ENCODE measurements at places on chromosomes 3 and 15.

DNA sequence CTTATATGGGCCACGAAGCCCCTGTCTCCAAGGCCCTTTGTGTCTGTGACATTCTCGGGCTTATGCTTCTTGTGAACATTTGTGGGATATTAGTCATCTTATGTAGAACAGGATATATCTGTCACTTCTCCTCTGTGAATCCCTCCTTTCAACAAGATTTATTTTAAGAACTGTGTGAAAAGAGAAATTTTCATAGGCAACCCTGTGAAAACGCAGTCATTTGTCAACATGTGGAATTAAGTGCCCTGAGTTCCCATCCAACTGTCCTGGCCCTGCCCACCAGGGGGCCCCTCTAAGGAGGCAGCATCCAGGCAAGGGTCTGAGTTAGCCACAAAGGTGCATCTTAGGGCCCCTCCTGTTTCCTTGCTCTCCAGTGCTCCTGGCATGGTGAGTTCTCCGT, 76.8 kb upstream of the CHRNA7 start:
- no peak for DNase-seq

- no peak for DNase-seq
These were observed 5.4 kb downstream of the NBEAL2 start for GRCh38 chr3:46984591-46985459.

DNA sequence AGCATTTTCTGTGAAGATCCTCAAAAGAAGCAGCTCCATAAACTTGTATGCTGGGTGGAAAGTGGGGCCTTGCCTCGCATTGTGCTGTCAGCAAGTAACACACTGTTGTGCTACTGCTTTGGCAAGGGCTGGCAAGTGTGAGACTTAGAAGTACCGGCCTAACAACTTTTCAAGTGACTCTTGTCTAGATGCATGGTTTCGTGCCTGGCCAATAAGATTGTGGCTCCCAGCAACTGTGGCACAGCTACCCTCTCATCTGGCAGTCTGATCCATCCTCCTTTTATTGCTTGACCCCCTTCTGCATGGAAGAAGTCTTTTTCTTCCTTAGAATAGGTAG, 79.4 kb upstream of the VEPH1 start:
- DNase-seq, result no peak

DNA sequence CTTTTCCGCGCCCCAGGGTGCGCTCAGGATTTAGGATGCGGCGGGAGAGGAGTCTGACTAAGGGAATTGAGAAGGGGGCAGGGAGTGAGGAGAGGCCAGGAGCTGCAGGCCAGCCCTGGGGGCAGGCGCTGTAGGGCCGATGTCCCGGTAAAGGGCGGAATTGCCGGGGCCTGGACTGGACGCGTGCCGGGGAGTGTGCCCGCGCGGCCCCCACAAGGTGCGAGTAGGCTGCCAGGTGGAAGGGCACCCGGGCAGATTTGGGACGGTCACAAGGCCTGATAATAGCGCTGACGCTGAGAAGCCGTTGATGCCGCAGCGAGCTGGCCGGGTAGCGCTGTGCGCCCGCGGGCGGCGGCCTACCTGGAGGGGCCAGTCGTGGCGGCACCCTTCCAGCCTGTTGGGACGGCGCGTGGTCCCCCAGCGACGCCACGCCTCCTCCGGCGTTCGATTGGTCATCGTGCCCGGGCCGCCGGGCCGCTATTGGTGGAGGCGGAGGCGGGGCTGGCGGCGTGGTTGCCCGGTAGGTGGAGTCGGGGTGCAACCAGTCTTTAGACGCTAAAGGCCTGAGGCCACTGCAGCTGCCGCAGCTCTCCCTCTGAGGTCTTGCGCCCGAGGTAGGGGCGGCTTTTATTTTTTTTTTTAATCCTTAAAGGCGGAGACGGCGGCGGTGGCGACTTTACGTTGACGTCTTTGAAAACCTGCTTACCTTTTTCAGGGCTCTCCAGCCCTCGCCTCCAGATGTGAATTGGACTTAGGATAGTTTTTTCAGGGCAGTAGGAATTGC, 903 bp downstream of the SLC25A38 start:
- DNase-seq, result peak; percentile 92

- DNase-seq, result no peak
These were observed 481.0 kb upstream of the PROK2 start for GRCh38 chr3:72266016-72266370.

DNA sequence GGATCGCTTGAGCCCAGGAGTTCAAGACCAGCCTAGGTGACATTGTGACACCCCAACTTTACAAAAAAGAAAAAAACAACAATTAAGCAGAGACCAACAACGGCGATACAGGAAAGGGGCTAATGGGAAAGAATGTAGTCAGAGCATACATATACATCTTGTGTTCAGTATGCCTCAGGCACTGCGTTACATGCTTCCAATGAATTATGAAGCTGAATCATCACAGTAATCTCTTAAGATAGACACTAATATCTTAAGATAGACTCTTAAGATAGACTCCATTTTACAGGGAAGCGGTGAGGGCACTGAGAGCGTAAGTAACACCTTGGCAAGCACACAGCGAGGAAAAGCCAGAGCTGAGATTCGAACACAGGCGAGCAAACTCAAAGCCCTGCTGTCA, 6.1 kb upstream of the LDHAL6B start:
- DNase-seq, result no peak

DNA sequence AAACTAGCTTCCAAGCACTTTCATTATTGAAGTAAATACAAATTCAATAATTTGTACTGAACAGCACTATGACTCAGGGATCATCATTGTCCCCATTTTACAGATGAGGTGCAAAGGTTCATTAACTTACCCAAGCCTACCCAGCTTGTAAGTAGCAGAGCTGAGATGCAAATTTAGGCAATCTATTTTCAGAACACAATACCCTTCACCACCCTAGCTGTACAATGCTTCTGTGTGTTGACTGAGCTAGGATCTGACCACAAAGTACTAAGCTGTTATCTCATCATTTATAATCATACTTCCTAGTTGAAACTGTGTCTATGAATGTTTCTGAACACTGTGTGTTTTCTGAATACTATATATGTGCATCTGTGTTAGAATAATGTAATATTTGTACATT, 3.2 kb upstream of the ILDR1 start:
- no peak for DNase-seq

GRCh38 chr3:146777941-146778340, 172.8 kb upstream of the PLSCR5 start:
- DNase-seq, result no peak

DNA sequence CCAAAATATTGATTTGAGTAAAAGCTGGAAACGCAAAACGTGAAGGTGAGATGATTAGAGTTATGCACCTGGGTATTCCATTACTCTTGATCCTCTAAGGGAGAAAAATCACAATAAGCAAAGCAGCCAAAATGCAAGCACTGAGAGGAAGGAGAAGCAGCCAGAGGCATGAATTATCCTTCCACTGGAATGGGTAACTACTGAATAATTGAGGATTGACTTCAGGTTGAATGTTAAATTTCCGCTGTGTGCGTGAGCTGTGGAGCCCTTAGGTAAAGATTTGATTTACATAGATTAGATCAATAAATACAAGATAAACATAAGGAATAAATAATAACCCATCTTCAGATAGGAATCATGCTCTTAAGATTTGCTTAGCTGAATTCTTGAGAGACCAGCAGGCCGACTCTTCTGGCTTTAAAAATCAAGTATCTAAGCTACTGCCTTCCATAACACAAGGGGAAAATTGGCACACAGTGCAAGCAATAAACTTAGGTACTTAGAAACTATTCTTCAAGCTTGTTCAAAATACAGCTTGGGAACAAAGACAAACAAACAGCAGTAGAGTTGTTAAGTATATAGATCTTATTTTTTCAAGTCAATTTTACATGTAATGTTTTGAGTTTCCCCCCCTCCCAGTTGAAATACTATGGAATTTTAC, 1459.5 kb downstream of the ZPLD1 start:
- no peak for DNase-seq

DNA sequence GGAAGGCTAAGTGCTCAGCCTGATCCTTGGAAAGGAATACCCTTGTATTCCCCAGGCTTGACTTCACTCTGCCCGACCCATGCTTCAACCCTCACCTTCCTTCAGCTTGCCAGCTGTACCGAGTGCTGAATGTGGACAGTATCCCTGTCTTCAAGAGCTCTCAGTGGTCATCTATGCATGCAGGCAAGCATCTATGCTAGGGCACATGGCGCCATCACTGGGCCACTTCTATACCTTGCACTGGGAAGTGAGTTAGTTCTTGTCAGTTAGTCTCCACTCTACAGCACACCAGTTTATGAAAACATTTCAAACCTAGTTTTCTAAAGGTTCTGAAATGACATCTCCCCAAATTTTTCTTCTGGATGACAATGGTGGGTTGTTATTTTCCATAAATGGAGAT, 82.0 kb upstream of the MYRIP start:
- DNase-seq, result no peak

GRCh38 chr3:191502583-191502982, 41.6 kb downstream of the PYDC2 start:
- DNase-seq, result peak; percentile 3

GRCh38 chr3:111485086-111485485, 56.9 kb upstream of the CD96 start:
- no peak for DNase-seq

GRCh38 chr3:27584874-27585273, 100.7 kb upstream of the SLC4A7 start:
- DNase-seq, result no peak

GRCh38 chr3:146746190-146746589, 141.0 kb upstream of the PLSCR5 start:
- peak; percentile 70 for DNase-seq

DNA sequence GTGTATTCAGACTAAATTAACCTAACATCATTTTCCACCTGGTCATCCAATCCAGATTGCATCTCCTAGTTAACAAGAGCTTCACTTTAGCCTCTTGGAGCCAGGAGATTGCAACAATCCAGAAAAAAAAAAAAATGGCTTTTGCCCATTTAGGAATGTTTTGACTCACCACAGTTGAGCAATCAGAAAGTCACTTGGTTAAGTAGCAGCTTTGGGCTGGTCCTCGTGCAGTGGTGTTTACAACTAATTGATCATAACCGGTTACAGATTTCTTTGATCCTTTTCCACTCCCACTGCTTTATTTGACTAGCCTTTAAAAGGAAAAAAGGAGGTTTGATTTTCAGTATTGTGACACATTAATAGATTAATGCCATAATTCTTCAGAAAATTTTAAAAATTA, 688.8 kb upstream of the CCDC54 start:
- no peak for DNase-seq

DNA sequence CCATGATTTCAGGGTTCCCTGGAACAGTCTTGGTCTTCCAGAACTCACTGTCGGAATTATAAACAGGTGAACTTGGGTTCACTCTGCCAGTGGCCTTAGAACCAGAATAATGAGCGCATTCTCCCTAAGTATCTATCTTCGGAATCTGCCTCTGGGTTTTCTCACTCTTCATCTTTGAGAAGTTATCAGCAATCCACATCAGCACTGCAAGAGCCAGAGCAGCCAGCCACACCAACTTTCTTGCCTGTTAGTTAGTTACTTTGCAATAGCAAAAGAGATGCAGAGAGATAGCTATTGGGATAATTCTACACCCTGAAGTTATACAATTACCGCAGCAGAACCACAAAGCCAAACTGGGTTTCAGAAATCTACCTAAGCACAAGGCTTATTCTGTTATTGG, 25.8 kb downstream of the GLB1 start:
- DNase-seq, result no peak

GRCh38 chr3:156790156-156790555, 36.0 kb upstream of the LEKR1 start:
- no peak for DNase-seq

DNA sequence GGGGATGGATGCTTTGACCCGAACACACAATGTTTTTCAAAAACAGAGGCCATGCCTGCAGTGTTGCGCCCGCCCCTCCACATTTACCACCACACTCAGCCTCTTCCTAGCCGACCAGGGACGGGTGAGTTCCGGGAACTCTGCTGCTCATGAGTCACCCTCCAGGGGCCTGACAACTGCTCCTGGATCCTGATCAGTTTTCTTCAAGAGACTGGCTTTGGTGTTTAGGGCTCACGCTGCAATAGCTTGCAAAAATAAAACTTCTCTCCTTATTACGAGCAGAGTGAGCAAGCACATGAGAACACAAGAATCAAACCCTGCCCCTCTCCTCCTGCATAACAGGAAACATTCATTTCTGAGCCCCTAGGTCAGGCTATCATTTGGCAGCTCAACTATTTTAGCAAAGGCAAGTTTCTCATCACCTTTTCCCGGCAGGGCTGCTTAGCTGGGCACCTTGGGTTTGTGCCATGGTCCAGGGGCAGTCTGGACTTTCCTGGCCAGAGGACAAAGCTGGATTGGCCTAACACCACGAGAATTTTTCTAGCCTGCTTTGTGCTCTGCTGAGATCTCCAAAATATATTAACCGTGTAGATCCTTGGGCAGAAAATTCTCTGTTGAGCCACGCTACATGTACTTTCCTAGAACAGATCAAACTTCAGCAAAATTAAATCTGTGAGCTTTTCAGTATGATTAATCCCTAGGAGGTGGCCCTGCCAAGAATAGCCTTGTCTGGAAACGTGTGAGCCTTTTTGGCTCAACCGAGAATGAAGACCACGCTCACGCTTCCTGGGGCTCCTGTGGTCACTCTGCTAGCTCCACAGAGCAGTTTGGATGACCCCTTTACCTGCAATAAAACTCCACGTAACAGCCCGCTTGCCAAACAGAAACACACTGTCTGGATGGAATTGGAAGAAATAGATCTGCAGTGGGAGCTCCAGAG, 52.7 kb upstream of the SPATA12 start:
- peak; percentile 41 for DNase-seq

DNA sequence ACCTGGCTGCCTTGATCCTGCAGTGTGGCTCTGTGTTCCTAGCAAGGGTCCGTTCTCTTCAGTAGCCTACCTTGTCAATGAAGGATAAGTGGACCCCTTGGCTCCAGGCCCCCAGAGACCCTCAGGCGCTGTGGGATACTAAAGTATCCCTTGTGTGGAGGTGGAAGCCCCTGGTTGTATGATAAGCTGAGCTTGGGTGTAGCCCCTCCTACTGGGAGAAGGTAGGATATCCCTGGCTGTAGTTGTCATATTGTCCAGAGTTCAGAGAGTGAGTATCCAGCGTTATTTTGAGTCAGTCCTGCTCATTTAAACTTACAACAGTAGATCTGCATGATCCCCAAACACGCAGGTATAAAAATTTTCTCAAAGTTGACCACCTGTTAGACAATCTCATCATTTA, 496.8 kb downstream of the CNTN4 start:
- no peak for DNase-seq

GRCh38 chr3:11600501-11601282, 43.0 kb downstream of the VGLL4 start:
- DNase-seq, result peak; percentile 98

GRCh38 chr15:55247311-55247710, 42.3 kb downstream of the RAB27A start:
- no peak for DNase-seq

- DNase-seq, result no peak
These were observed 407.1 kb downstream of the LSAMP start for GRCh38 chr3:116037954-116038911.

GRCh38 chr3:169501777-169502320, 161.7 kb downstream of the MECOM start:
- DNase-seq, result peak; percentile 3

DNA sequence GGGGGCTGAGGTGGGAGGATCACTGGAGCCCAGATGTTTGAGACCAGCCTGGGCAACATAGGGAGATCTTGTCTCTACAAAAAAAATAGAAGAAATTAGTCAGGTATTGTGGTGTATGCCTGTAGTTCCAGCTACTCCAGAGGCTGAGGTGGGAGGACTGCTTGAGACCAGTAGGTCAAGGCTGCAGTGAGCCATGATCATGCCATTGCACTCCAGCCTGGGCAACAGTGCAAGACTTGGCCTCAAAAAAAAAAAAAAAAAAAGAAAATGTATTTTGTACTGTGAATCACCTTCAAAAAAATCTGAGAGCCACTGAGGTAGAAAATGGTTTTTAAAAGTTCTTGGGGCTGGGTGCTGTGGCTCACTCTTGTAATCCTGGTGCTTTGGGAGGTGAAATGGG, 4.6 kb downstream of the SNX4 start:
- DNase-seq, result no peak

GRCh38 chr3:83454353-83454752, 1504.4 kb upstream of the CADM2 start:
- no peak for DNase-seq
